ENCODE measurements at places on chromosomes 6 and 20.

GRCh38 chr6:149252622-149253021 is 64.9 kb upstream of the TAB2 start:
- no peak for DNase-seq

DNA sequence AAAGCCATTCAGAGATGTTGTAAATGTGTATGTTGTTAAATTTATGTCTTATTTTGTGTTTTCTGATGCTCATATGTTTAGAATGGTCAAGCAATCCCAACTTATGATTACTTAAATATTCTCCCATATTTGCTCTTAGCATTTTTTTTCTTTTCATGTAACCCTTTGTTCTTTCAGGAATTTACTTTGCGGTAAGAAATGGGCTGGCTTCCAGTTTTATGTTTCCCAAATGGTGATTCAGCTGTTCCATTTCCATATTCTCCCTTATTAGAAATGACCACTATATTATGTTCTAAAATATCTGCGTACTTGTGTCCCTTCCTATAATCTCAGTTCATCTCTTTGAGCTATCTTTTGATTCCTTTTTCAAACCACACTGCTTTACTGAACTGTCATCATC is 113.7 kb downstream of the CDH26 start:
- peak; percentile 54 for DNase-seq

DNA sequence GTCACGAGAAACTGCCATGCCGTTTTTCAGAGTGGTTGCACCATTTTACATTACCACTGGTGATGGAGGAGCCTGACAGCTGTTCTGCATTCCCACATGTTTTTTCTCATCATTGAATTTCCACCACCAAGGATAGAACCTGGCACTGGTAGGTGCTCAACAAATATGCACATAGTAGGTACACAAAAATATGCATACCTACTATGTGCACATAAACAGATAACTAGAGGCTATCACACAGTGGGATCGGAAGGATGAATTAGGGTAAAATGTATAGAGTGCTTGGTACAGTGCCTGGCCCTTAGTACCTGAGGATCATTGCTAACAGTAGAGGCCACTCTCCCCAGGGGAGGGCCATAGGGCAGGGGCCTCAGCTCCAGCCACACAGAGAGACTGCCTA is 47.0 kb downstream of the SLC2A10 start:
- no peak for DNase-seq

- DNase-seq: no peak
Observed at GRCh38 chr20:63441136-63442099, 31.0 kb downstream of the KCNQ2 start.

DNA sequence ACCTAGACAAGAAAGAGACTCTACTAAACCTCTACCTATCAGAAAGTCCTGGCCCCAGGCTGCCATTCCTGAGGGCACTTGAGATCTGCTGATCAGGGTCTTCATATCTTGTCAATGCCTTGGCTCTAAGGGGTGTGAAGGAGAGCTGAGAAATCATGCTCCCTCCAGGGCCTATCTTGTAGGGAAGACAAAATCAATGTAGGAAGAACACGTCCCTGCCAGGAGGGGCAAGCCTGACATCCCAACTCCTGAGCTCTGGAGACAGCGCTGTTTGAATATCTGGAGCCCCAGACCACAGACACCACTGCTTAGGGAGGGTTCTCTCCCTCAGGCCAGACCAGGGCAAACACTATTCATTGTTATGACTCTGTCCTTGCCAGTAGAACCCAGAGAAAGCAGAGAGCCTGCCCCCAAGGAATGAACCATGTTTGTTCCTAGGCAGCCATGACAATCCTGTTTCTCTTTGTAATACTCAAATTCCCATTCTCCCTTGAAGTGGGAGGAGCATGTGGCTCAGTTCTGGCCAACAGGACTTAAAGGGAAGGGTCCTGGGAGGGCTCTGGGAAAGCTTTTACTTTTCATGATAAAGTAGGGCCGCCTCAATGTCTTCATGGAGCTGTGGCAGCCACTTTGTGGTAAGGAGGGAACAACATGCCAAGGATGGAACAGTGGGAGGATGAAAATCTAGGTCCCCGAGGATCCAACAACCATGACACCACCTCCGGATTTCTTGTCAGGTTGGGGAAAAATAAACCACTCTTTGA is 1.8 kb upstream of the FASTKD5 start:
- DNase-seq: no peak

DNA sequence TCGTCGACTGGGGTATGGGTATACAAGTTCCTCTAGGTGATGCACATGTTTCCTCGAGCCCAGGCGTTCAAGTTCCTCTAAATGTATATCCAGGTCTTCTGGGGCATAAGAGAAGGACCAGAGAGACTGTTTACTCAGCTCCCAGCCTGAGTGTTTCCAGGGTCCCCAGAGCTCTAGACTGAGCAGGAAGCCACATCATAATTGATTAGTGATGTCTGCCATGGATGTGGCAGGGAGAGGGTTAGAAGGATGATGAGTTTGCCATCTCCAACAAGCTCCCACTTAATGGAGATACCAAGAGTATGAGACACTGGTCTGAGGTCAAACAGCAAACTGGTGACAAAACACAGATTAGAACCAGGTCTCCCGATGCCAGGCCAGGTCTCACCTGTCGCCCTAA is 74.8 kb downstream of the PREX1 start:
- DNase-seq: no peak

- no peak for DNase-seq
Observed at GRCh38 chr20:4681401-4681800, 40.3 kb upstream of the PRND start.

DNA sequence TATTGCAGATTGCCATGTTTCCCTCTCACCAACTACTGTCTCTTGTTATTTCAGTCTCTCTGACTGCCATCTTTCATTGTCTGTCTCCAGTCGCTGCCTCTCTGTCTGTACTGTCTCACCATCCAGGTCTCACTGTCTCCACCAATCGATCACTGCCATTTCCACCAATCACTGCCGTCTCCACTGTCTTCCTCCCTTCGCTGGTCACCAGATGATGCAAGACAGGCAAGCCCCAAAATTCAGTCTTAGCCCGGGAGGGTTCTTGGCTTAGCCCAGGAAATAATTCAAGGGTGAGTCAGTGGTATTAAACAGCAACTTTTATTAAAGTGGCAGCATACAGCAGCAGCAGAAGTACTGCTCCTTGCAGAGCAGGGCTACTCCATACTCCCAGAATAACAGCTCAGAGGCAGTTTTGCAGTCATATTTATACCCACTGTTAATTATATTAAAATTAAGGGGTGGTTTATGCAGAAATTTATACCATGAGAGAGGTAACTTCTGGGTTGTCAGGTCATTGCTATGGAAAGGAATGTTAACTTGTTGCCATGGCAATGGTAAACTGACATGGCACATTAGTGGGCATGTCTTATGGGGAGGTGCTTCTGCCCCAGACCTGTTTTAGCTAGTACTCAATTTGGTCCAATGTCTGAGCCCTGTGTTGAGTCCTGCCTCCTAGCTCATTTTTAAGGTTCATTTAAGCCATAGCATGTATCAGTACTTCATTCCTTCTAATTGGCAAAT is 23.0 kb upstream of the ECHDC1 start:
- DNase-seq: peak; percentile 98

- no peak for DNase-seq
Observed at GRCh38 chr6:131773284-131773950, 34.4 kb upstream of the ENPP1 start.

All from fibroblast of skin of abdomen (primary cell).